ENCODE measurements at places on chromosomes 16 and 17. TPM values are rescaled to one million over a fixed set of nuclear protein-coding genes. Genes with fewer than 3 reads are reported as not detected.

SLFN12L gene
- not detected for polyA plus RNA-seq

SLC16A6 gene
- 0.38 TPM for polyA plus RNA-seq

AARSD1 gene
- polyA plus RNA-seq: 30.2 TPM

SERPINF2 gene
- 1.0 TPM for polyA plus RNA-seq

ASPA gene
- 4.5 TPM for polyA plus RNA-seq

TP53TG3C gene
- polyA plus RNA-seq: not detected

ERCC4 gene
- 6.4 TPM for polyA plus RNA-seq

RUNDC1 gene
- polyA plus RNA-seq: 7.3 TPM

RGS9 gene
- polyA plus RNA-seq: 0.75 TPM

ANKRD40CL gene
- 0.26 TPM for polyA plus RNA-seq

CENPX gene
- 109 TPM for polyA plus RNA-seq

HS3ST3B1 gene
- polyA plus RNA-seq: 0.05 TPM

STAT3 gene
- polyA plus RNA-seq: 78.3 TPM

ACSM3 gene
- 0.88 TPM for polyA plus RNA-seq

CRYBA1 gene
- polyA plus RNA-seq: not detected

CHST4 gene
- not detected for polyA plus RNA-seq

ADAMTS18 gene
- polyA plus RNA-seq: 0.03 TPM

CDYL2 gene
- polyA plus RNA-seq: 2.9 TPM

KRT23 gene
- polyA plus RNA-seq: 0.50 TPM

HSPB9 gene
- polyA plus RNA-seq: 0.15 TPM

TEX14 gene
- polyA plus RNA-seq: 0.18 TPM

FMNL1 gene
- 2.2 TPM for polyA plus RNA-seq

LGALS9 gene
- polyA plus RNA-seq: 26.8 TPM

PITPNM3 gene
- 0.38 TPM for polyA plus RNA-seq

RNF222 gene
- not detected for polyA plus RNA-seq

Data from aorta (tissue), 5 donors.